ENCODE measurements at places on chromosomes 12 and 14. TPM values are rescaled to one million over a fixed set of nuclear protein-coding genes. Genes with fewer than 3 reads are reported as not detected.

The RPL10L gene
- total RNA-seq: not detected

GRCh38 chr12:68081561-68081960, 78.0 kb downstream of the IFNG start:
- DNase-seq: no peak

DNA sequence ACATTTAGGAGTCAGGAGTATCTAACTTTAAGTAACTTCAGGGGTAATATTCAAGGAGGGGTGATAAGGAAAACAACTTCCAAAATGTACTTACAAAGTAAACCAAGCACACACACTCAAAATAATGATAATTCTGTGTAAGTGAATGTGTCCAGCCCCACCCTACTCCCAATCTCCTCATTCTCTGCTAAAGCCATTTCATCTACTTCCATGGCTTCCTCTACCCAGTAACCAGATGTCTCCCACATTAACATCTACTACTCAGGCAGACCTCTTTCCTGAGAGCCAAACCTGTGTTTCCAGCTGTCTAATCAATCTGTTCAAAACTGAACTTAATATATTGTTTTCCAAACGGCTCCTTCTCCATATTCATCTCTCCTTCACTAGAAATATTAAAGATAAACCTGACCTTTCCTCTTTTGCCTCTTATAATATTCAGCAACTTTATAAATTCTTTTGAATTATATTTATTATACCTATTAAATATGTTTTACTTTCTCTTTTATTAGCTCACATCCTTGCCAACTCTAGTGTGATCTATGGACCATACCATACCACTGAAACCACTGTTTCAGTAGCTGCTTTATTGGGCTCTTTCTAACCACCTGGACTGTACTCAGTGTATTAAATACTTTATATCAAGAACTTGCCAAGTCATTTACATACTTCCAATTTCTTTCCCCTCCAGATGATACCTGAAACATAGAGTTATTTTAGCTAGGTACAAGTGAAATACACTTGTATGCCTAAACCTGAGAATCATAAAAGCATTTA, 170.7 kb downstream of the PPFIA2 start:
- DNase-seq: no peak

The INSM2 gene
- total RNA-seq: not detected

DNA sequence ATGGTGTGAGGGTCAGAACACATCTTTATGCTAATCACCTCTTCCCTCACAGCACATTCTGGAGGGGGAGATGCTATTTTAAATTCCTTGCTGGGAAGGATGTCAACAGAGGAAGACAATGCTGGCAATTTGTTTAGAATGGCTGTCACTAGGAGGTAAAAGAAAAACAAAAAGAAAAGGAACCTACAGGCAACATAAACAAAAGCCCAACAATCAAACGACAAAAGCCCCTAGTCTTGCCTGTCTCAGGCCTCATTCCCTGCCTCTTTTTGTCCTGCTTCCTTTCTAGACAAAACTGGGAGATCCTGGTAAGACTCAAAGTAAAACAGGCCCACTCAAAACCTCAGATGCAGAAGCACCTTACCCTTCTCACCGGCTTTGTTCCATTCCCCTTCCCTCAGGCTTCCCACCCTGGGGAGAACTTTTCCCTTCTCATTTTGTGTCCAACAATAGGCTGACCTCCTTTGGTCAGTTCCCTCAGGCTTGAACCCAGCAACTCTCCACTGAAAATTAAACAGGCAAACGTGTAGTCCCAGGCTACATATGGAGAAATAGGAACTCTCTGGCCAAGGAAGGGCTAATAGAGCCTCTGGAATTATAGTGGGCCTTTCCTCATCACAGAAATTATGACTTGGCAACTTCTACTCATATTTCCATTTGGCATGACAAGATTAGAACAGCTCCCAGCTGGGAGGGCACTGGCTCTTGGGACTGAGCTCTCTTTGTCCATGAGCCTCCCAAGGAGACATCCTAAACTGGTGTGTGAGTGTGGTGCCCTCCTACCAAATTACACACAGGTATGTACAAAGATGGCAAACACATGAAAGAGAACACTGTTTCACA, 193.0 kb downstream of the MON2 start:
- no peak for DNase-seq

The RFX4 gene
- total RNA-seq: not detected

DNA sequence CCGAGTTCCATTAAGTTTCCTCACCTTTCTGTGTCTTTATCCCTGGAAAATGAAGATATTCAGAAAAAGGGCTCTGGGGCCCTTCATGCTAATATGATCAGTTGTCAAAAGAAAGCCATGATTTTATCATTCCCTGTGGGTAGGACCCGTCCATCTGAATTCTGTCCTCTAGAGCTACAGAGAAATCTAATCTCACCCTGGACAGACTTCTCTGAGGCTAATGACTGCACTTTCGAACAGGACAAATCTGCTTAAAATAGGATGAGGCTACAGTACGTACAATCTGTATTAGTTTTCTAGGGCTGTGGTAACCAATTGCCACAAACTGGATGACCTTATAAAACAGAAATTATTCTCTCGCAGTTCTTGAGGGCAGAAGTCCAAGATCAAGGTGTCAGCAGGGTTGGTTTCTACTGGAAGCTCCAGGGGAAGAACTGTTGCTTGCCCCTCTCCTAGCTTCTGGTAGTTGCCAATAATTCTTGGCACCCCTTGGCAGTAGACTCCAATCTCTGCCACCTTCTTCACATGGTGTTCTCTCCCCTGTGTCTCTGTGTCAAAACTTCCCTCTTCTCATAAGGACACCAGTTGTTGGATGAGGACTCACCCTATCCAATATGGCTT, 1.3 kb downstream of the AK7 start:
- DNase-seq: no peak

The NEUROD4 gene
- not detected for total RNA-seq

DNA sequence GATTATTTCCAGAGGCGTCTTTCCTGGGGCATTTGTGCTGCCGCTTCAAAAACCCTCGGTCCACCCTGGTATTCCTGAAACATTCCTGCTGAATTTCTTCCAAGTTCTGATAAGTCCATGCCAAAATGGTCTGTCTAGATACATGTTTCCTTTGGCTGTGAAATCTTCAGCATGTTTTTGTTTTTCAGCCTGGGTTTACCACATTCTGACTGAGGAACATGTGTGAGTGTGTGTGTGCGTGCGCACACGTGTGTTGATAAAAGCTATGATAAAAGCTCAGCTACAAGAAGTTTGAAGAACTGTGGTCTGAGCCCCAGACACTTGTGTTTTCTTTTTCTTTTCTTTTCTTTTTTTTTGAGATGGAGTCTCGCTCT, 22.4 kb downstream of the ANKRD9 start:
- DNase-seq: no peak

DNA sequence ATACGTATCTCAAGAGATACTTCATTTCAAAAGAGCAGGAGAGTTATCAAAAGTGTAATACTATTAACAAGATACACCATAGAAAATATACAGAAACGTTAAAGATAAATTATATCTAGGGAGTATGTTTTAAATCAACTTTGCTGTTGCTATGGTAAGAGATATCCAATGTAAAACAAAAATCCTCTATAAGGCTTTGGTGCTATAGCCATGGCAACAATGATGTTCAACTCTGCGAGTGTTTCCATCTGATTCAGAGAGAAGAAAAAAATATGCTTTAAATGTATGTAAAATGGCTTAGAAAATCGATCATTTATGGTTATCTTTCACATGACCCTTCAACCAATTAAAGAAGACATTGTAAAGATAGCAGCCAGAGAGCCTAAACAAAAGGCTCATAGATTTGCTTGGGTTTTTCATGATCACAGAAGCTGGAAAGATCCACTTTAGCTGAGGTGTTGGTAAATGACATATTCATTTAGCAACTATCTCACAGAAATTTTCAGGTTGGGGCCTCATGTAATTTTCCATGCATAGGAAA, 387.0 kb upstream of the GARIN6 start:
- DNase-seq: no peak

The EML1 gene
- total RNA-seq: 35.9 TPM

DNA sequence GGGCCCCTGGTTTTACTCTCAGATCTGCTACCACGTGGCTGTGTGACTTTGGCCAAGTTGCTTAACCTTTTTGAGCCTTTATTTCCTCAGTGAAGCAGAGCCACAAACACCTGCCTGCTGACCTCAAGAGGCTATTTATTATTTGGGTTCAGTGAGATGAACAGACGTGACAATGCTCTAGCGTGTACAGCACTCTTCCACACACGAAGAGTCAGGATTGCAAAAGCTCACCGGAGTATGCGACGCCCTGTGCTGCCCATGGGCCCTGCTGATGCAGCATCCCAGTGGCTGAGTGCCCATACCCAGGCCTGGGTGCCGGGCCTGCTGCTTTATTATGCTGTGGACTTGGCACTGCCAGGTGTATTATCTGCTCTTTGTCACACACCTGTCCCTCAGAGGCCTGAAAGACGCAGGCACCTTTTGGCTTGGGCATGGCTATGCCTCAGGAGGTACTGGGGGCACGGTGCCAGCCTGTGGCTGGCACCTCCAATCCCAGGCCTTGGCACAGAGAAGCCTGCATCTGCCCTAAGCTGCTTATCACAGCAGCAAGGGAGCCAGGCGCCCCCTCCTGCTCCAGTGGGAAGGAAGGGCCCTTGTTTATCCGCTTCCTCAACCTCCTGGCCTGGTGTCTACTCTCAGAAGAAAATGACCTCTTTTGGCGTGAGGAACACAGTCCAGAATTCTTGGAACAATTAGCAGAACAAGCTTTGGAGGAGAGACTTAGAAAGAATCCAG, 22.3 kb upstream of the TC2N start:
- DNase-seq: no peak

DNA sequence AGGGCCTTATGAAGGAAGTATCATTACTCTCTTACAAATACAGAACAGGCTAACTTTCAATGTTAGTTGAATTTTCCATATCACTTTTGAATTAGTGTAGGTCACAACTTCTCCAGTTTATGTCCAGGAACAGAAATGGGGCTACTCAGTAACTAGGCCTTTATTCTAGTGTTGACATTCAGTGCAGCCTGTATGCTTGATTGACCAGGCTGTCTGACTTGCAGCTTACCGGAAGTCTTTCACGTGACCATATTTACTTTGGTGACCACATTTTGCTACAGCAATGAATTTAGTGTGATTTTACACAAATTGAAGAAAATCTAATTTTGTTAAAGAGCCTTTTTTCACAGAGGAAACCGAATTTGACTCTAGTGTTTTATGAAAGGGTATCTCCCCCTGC, 12.4 kb downstream of the MTERF2 start:
- no peak for DNase-seq

DNA sequence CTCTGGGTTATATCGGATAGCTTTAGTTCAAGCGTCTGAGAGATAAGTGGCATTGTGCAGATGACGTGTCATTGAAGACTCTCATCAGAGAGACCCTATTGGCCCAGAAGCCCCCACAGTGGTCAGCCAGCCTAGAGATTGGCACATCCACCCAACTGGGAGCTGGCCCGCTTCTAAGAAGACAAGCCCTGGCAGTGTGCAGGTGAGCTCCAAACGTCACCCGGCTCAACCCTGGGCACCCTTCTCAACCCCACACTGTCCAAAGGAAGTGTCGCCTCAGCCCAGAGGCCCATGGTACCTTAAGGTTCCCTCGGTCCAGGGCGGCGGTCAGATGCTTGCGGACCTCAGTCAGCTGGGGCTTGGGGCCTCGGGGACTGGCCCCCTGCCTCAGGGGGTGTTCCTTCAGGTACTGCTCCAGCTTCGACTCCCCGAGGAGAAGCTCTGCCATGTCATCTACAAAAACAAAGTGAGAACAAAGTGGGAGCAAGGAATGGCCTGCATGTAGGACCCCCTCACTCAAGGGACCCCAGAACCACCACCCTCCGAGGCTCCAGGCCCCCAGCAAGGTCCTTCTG, 30.3 kb downstream of the TTC7B start:
- no peak for DNase-seq

- no peak for DNase-seq
These were observed 188.9 kb upstream of the PDZRN4 start for GRCh38 chr12:40999210-40999609.
